ENCODE measurements at places on chromosomes 2 and 18.
A peak's percentile ranks its signal among the peaks of the same experiment; 100 is the strongest.

- no peak for DNase-seq
These were observed 1647.1 kb downstream of the SUCLG1 start for GRCh38 chr2:82811946-82812345.

DNA sequence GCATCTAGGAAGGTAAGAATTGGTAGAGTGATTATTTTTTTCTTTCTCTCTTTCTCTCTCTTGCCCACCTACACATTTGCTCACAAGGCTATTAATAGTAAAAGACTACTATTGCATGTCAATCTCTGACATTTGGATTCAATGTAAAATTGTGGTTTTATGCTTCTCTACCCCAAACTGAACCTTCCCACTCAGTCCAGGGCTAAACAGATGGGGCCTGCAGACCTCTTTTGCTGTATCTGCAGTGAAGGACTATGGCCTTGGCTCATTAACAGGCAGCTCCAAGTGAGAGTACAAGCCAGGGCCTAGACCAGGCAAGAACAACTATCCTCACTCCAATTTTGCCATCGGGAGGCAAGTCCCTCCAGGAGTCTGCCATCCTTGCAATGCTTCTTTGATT is 68.3 kb upstream of the ARL4C start:
- no peak for DNase-seq

GRCh38 chr2:128319631-128320191 is 1.0 kb upstream of the HS6ST1 start:
- no peak for DNase-seq

- DNase-seq = no peak
These were observed 41.5 kb downstream of the RNF144A start for GRCh38 chr2:6958616-6959235.

GRCh38 chr2:134906726-134907125 is 11.9 kb upstream of the CCNT2 start:
- no peak for DNase-seq

DNA sequence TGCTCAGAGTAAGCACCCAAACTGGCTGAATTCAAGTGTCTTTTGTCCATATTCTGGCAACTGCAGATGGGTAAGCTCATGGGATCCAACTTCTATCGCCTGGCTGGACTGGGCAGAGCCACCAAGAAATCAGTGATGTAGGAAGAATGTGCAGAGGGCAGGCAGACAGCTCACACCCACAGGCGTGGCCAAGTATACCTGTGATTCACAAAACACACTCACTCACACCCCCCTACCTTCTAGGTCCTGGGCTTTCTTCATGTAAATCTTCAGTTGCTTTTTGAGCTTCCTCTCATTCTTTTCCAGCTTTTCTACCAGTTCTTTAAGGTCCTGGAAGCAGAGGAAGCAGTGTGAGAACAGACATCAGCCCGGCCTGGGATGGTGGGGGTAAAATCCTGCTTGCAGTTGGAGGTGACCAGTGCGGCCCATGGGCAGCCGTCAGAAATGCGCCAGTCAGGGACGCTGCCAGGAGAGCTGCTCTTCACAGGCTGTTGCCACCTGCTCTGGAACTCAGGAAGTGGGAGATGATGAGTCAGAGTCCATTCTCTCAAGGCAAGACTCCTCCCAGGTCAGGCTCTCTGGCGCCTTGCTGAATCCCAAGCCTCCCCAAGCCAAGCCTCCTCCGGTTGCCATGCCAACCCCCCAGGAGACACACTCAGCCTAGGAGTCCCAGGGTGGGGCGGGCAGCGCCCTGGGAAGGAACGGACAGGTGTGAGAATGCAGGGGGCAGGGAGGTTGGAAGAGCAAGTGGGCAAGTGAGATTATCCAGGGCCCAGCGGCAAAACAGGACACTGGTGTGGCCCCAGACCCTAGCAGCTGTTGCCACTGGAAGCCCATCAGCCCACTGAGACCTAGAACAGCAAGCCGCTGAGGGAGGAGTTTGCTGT is 36.2 kb upstream of the ACAA2 start:
- peak; percentile 48 for DNase-seq

DNA sequence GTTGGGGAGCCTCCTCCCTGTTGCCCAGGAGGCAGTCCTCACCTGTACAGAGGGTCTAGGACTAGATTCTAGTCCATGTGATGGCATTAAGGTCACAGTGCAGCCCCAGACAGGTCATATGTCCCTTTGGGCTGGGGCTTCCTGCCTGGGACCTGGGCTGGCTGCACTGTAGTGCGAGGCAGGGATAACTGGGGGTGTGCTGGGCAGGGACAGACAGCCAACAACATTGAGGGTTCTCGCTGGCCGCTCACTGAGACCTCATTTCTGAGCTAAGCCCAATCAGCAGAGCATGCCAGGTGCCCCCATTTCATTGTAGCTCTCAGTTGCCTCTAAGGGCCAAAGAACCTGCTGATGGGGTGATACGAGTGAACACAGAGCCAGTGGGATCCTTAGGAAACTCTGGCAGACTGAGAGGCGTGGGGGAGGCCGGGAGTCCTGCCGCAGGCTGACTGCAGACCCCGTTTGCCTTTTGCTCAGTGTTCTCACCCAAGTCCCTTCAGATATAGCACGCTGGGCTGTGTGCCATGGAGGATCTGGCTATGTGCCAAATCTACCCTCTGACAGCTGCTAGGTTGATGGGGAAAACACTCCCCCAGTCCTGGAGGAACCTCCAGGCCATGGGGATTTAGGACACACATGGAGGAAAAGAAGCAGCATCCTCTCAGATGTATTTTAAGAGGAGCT is 51.9 kb downstream of the DYSF start:
- DNase-seq = peak; percentile 83

DNA sequence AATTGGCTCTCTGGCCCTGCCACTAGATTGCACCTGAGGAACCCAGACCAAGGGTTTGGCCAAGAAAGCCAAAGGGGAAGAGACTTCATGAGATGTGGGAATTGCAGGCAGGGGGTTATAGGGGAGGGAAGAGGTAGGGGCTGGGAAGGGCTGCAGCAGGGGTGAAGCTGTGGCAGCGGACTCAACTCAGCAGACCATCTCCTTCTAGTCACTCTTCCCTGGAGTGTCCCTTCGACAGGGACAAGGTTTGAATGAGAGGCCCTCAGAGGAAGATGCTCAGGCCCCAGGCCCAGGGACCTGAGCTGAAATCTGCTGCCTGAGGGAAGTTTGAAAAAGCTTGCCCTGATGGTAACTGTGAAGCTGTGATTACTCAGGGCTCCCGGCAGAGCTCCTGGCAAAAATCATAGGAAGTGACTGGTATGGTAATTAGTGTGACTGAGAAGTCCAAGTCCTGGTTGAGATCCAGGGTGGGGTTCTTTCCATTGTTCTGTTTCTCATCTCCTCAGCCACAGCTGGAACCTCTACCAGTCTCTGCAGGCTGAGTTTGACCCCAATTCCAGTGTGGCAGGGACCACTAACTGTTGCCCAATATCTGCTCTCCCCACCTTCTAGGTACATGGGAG is 300.9 kb downstream of the CYP26B1 start:
- no peak for DNase-seq

DNA sequence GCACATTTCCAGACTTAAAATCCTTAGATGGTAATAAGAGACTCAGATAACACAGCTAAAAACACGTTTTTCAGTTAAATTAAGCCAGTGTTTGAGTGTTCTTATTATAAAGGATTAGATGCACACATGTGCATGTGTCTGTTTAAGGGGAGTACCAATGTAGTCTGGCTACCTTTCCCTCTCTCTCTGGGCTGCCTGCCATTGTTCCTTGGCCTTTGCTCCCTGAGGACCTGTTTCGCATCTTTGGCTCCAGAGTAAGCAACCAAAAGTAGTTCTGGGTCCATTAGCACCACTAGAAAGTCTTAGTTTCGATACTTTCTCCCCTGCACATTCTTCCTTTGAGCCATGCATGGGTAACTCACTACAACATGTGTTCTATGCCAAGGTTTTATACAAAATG is 228.3 kb downstream of the TPGS2 start:
- DNase-seq = no peak

DNA sequence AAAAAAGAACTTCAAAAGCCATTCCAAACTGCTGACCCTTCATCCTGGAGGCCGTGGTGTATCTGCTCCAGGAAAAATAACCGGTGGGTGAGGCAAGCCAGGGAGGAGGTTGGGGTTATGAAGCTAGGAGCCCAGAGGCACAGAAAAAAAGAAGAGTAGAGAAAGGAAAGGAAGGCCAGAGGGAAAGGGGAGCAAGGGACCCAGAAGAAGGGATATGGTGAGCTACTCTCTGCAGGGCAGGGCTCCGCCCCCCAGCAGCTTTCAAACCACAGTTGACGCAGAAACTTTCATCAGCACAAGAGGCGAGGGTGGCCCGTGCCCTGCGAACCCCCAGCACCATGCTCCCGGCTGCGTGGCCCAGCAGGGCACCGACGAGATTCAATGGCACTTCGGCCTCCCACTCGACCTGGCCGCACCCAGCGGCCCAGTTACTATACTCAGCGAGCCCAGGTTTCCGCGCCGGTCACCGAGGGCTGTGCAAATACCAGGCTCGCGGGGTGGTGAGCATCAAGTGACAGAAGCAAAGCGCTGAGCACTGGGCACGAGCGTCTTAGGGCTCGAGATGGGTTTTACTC is 665 bp downstream of the MCM6 start:
- peak; percentile 42 for DNase-seq

GRCh38 chr2:66171530-66171929 is 263.4 kb upstream of the MEIS1 start:
- DNase-seq = no peak

DNA sequence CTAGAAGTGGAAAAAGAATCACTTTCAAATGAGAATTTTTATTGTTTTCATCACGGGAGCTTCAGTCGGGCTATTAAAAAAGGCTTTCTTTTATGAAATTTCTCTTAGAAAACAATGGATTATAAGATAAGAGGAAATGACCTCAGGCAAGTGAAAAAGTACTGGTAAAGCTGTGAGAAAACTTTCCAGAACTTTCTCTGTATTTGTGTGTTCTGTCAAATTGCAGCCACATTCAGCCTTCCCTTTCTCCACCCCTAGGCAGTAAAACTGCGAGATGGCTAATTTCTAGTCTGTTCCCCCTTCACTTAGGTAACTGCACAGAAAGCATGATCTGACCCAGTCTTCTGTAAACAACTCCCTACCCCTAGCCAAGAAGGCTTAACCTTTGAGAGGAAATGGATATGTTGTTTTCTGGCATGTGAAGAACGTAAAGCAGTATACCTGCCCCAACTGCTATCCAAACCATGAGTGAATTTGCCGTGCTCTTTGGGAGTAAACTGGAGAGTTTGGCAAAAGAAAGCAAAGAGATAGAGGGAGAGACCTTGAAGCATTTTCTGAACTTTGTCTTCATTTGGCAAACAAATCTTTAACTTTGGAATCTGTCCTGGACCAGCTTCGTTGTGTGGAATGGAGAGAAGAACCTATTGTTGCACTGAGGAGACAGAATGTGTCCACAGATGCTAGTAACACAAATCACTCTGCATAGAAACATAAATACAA is 105.4 kb downstream of the ETAA1 start:
- no peak for DNase-seq

DNA sequence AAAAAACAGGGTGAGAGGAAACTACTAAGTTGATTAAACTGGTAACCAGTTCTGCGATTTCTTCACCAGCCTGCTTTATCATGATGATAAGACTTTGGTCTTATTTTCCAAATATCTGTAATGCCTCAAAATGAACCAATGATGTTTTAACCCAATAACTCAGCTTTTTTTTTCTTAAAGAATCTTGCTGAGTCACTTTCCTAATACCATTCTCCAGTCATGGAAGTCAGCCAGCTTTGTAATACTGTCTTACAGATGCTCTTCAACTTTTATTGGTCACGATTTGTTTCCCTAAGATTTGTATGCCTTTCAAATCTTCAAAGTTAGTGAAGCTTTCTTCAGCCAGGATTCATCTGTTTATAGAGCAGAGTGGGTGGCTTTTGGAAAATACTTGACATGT is 47.7 kb upstream of the SMIM21 start:
- no peak for DNase-seq

- peak; percentile 80 for DNase-seq
These were observed 6.1 kb downstream of the CHMP1B start for GRCh38 chr18:11857177-11857887.

DNA sequence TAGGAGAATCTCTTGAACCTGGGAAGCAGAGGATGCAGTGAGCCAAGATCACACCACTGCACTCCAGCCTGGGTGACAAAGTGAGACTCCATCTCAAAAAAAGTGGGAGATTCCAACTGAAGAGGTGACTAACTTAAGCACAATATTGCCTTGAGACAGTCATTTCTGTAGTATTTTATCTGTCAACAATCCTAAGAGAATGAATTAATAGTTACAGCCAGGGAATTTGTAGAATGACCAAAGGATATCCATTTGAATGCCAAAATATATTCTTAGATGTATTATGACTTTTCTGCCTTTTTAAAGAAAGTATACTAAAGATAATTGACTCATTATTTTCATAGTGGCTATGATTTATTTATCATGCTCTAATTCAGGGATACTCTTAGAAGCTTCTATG is 40.7 kb upstream of the CCDC150 start:
- DNase-seq = no peak

DNA sequence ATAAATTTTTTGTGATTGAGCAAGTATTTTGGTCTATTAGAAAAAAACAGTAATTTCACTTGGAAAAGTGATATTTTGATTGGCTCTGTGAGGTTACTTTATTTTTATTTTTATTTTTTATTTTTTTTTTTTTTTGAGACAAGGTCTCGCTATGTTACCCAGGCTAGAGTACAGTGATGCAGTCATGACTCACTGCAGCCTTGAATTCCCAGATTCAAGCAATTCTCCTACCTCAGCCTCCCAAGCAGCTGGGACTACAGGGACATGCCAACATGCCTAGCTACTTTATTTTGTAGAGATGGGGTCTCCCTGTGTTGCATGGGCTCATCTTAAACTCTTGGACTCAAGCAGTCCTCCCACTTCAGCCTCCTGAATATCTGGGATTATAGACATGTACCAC is 60.9 kb upstream of the MGAT5 start:
- DNase-seq = no peak

- DNase-seq = no peak
These were observed 18.7 kb upstream of the REL start for GRCh38 chr2:60862642-60863041.

DNA sequence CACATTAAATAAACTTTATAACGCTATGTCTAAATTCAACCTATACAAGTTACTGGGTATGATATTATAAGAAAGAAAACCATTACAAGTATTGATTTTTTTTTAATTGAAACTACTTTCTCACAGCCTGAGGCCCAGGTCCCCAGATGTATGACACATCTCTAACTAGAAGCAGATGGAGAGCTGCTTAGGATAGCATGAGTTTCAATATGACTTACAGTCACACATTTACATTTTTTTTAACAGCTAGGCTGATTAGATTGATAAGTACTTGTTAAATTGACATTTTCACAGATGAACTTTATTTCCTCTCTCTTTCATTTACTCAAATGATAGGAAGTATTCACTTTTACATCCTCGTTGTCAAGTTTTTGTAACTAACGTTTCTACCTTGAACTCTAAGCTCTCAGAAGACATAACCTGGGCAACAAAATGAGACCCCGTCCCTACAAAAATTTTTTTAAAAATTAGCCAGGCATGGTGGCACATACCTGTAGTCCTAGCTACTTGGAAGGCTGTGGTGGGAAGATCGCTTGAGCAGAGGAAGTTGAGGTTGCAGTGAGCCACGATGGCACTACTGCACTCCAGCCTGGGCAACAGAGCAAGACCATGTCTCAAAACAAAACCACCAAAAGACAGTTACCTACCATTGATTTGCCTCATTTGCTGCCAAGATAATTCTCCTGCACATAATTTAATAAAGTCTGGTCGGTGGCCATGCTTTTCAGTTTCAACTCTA is 52.4 kb downstream of the STK39 start:
- no peak for DNase-seq
